ENCODE measurements at places on chromosomes 6 and 20. TPM values are rescaled to one million over a fixed set of nuclear protein-coding genes. Genes with fewer than 3 reads are reported as not detected.
A peak's percentile ranks its signal among the peaks of the same experiment; 100 is the strongest.

DNA sequence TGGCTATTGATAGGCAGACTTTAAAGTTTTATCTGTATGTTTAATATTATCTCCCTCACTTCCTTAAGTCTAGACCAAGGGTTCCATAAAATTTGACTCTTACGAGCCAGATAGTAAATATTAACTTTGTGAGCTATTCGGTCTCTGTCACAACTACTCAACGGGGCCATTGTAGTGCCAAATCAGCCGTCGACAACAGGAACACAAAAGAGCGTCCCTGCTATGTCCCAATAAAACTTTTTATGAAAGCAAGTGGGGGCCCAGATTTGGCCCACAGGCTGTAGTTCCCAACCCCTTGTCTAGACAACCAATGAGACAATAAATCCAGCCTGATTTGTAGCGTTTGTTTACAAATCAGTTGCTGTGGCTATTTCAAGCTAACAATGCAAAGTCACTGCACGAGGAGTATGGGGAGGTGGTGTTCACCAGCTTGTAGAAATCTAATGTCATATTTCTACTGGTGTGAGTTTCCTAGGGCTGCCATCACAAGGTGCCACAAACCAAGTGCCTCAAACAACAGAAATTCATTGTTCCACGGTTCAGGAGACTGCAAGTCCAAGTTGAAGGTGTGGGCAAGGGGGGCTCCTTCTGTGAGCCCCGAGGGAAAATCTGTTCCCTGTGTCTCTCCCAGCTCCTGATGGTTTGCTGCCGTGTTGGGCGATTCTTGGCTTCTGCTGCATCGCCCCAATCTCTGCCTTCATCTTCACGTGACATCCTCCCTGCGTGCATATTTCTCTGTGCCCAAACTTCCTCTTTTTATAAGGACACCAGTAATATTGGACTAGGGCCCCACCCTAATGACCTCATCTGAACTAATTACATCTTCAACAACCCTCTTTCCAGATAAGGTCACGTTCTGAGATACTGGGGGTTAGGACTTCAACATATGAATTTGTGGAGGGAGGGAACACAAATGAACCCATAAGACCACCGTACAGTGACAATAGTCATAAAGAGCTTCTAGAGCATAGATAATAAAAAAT is 356.0 kb upstream of the JARID2 start:
- DNase-seq = no peak

GRCh38 chr6:150634176-150634963 is 34.7 kb downstream of the PLEKHG1 start:
- peak; percentile 31 for DNase-seq

The TRAPPC3L gene
- 0.09 TPM for polyA plus RNA-seq

The GSTA1 gene
- polyA plus RNA-seq = not detected

- no peak for DNase-seq
Measured at GRCh38 chr6:13615792-13616120, 621 bp downstream of the NOL7 start.

- DNase-seq = no peak
Measured at GRCh38 chr6:74899416-74899815, 306.4 kb downstream of the COL12A1 start.

GRCh38 chr6:130140084-130140483 is 82.7 kb downstream of the SAMD3 start:
- DNase-seq = no peak

DNA sequence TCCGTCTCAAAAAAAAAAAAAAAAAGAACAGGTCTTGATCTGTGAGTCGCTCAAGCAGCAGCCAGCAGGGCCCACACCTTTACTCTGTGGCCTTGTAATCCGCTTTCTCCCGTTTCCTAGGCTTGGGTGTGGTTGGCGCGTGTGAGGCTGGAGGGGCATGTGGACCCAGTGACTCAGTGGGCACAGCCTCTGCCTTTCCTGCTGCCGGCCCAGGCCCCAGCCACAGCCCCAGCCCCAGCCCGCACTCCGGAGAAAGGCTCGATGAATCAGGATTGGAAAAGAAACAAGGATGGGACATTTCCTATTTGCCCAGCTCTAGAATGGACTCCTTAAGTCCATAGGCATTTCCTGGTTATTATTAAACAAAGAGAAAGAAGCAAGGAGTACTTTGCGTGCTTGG is 4.3 kb downstream of the BHLHE23 start:
- no peak for DNase-seq

The CCDC170 gene
- 0.49 TPM for polyA plus RNA-seq

DNA sequence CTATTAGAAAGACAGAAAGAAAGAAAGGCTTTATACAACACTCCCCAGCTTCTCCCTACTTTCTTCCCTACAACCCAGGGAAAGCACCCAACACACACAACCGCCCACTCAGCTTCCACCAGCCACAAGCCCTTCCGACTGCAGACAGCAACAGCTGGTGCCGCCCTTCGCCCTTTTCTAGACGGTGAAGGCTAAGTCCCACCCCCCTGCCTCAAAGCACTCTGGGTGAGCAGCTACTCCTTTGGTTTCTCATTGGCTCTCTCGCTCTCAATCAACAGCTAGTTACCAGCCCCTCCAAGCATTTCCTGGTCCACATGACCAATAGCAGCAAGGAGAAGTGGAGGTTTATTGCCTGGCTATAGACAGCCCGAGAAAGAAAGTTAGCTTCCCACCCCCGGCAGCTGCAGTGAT is 230.1 kb upstream of the MOCS1 start:
- no peak for DNase-seq

- DNase-seq = no peak
Measured at GRCh38 chr6:19380293-19380692, 456.9 kb upstream of the ID4 start.

The PHACTR2 gene
- polyA plus RNA-seq = 29.7 TPM

The PSMF1 gene
- 98.1 TPM for polyA plus RNA-seq

- no peak for DNase-seq
Measured at GRCh38 chr20:46126440-46127056, 8.4 kb downstream of the CD40 start.

The KCNS1 gene
- not detected for polyA plus RNA-seq

The SLC17A1 gene
- polyA plus RNA-seq = not detected

DNA sequence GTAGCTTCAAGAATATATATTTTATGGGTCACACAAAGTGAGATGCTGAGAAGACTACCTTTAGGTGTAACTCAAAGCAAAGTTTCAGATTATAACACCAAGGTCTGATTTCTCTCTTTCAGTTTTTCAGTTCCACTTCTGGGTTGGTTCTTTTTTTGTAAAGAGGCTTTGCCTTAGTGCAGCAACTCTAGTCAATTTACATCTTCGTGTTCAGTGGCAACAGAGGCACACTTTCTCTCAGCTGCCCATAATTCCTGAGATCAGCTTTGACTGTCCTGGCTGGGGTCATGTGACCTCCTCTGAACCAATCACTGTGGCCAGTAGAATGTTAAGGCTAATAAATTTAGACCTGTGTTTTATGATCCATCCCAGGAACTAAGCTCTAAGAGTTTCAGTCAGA is 120.2 kb downstream of the TINAG start:
- DNase-seq = no peak

- DNase-seq = no peak
Measured at GRCh38 chr20:63441136-63442099, 31.0 kb downstream of the KCNQ2 start.

DNA sequence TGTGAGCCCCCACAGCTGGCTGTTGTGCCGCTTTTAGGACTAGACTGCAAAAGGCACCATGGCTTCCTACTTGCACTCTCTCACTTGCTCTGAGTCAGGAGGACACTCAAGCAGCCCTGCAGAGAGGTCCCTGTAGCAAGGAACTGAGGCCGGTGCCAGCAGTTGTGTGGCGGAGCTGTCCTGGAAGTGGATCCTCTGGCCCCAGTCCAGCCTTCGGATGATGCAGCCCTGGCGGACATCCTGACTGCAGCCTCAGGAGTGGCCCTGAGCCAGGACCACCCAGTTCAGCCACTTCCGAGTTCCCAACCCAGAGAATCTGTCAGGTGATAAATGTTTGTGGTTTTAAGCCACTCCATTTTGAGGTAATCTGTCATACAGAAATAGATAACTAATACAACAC is 17.5 kb downstream of the CTCFL start:
- DNase-seq = no peak

The CRYBG1 gene
- polyA plus RNA-seq = 2.0 TPM
